Neural crest cell (in vitro differentiated cells): ENCODE measurements at places on chromosomes 7 and 10. TPM values are rescaled to one million over a fixed set of nuclear protein-coding genes. Genes with fewer than 3 reads are reported as not detected.

GRCh38 chr7:80232979-80233724, 98.5 kb downstream of the GNAI1 start:
- no peaks in the 10 kb centered on the region for H3K27me3 ChIP-seq
- no peaks in the 10 kb centered on the region for H3K36me3 ChIP-seq
- no peak overlapping the region for H3K4me3 ChIP-seq
- H3K4me1 ChIP-seq: no peaks in the 10 kb centered on the region

DNA sequence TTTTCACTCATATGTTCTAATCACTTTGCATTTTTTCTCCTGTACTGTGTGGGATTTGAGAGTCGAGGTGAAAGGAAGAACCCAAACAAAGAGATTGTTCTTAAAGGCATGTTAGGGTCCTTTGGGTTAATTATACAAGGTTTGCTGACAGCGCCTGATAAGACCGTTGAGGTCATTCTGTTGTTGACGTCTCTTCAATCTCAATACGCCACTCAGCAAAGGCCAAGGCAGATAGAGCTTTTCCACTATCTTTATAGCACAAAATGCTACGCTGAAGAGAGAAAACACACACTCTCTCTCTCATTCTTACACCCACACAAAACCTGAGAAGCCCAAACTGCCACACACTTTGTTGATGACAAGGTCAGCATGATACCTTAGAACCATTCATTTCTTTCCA, 228.7 kb downstream of the CNTNAP2 start:
- no peaks in the 10 kb centered on the region for H3K36me3 ChIP-seq
- H3K27ac ChIP-seq: no peak overlapping the region
- no peaks in the 10 kb centered on the region for H3K27me3 ChIP-seq
- H3K4me3 ChIP-seq: no peak overlapping the region
- peaks cover 5% of the 10 kb centered on the region for H3K4me1 ChIP-seq
- no peak for DNase-seq

- peaks cover 3% of the 10 kb centered on the region for H3K4me1 ChIP-seq
- no peaks in the 10 kb centered on the region for H3K27me3 ChIP-seq
- DNase-seq: no peak
- no peaks in the 10 kb centered on the region for H3K36me3 ChIP-seq
- H3K4me3 ChIP-seq: no peak overlapping the region
- no peak overlapping the region for H3K27ac ChIP-seq
Observed at GRCh38 chr7:134827436-134827835, 48.0 kb downstream of the CALD1 start.

DNA sequence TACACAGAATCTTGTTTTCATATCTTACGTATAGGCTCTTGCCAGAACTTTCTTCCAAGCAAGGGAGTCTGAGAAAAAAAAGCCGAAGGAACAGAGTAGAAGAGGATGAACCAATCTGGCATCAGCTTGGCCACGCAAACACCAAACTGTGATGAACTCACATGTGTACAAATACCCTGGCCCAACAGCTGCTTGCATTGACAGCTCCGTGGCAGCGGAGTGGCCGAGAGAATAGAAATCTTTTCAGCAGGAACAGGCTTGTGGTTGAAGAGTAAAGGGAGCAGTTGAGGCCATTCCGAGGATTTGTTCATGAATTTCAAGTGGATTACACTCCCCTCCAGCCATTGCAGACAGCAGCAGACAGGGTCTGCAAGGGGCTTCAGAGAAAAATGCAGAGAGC, 173.8 kb upstream of the PLXNA4 start:
- H3K27ac ChIP-seq: no peak overlapping the region
- no peak overlapping the region for H3K4me3 ChIP-seq
- no peaks in the 10 kb centered on the region for H3K36me3 ChIP-seq
- peaks cover 18% of the 10 kb centered on the region for H3K4me1 ChIP-seq
- no peaks in the 10 kb centered on the region for H3K27me3 ChIP-seq

- no peak for DNase-seq
- H3K4me3 ChIP-seq: no peak overlapping the region
- H3K36me3 ChIP-seq: no peaks in the 10 kb centered on the region
- no peaks in the 10 kb centered on the region for H3K27me3 ChIP-seq
Observed at GRCh38 chr10:73900064-73900463, 10.9 kb upstream of the PLAU start.

GRCh38 chr7:102840404-102840803, 72.4 kb upstream of the LRRC17 start:
- DNase-seq: no peak
- no peaks in the 10 kb centered on the region for H3K27me3 ChIP-seq
- H3K4me1 ChIP-seq: no peaks in the 10 kb centered on the region

DNA sequence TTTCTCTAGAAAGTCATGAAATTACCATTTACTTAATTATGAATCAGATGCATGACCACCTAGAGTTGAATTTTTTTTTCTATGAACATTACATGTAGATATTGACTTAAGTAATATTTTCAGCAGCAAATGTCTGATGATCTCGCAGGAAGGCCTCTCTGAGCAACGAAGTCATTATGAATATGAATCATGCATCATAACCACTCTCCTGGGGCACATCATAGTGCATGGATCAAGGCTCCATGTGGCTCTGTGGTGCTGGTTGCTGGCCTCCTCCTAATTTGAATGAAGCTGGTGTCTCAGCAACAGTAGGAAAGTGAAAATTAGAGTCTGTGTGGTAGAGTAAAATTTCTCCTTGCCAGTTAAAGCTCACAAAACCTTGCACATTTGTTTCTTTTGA, 121.4 kb upstream of the INHBA start:
- H3K4me3 ChIP-seq: no peak overlapping the region
- DNase-seq: no peak
- H3K36me3 ChIP-seq: peaks cover 4% of the 10 kb centered on the region
- no peaks in the 10 kb centered on the region for H3K4me1 ChIP-seq
- no peaks in the 10 kb centered on the region for H3K27me3 ChIP-seq

GRCh38 chr7:131869169-131869844, 312.9 kb upstream of the PODXL start:
- peaks cover 26% of the 10 kb centered on the region for H3K27me3 ChIP-seq
- H3K27ac ChIP-seq: no peak overlapping the region
- no peak for DNase-seq
- H3K4me3 ChIP-seq: no peak overlapping the region
- no peaks in the 10 kb centered on the region for H3K36me3 ChIP-seq

The DNAJC9 gene
- 73.9 and 74.8 TPM in 2 replicates for total RNA-seq

The NSUN6 gene
- 17.8 and 18.4 TPM in 2 replicates for total RNA-seq

The DGKB gene
- 0.72 and 0.98 TPM in 2 replicates for total RNA-seq

The COBL gene
- 0.05 and 0.41 TPM in 2 replicates for total RNA-seq

The SPDYE16 gene
- total RNA-seq: 0.35 TPM in 1 of 2 replicates, not detected in the other
